ENCODE measurements at places on chromosomes 11 and 22.

GRCh38 chr11:132238331-132238866 lies 868.0 kb downstream of the NTM start:
- DNase-seq: no peak

DNA sequence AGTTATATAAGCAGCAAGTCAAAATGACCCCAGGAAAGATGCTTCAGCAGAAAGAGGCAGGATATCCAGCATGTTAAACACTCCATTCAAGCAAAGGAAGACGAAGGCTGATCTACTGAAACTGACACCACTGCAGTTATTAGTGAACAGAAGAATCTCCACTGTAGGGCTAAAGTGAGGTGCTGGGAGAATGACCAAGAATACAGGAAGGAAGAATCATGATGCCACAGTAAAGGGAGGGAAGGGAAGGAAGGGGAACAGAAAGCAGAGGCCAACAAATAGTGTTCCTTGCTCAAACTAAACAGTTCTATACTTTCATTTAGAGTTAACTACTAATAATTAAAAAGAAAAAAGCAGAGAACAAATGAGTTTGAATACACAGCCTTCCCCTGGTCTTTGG lies 92.5 kb downstream of the SIK3 start:
- no peak for DNase-seq

DNA sequence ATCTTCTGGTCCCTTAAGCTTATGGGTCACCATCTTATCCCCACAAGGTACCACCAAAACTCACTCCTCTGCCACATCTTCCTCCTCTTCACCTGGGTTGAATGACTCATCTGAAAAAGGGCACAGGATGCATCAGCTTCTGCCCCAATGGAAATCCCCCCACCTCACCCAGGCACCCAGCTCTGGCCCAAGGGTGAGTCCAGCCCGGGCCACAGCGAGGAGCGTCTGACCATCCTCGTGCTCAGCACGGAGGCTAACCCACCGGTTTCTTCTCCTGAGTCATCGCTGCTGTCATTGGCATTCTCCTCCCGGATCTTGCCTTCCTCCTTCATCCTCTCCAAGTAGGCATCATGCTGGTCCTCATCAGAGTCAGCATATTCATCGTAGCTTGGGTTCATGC lies 5.3 kb upstream of the TNKS1BP1 start:
- no peak for DNase-seq

DNA sequence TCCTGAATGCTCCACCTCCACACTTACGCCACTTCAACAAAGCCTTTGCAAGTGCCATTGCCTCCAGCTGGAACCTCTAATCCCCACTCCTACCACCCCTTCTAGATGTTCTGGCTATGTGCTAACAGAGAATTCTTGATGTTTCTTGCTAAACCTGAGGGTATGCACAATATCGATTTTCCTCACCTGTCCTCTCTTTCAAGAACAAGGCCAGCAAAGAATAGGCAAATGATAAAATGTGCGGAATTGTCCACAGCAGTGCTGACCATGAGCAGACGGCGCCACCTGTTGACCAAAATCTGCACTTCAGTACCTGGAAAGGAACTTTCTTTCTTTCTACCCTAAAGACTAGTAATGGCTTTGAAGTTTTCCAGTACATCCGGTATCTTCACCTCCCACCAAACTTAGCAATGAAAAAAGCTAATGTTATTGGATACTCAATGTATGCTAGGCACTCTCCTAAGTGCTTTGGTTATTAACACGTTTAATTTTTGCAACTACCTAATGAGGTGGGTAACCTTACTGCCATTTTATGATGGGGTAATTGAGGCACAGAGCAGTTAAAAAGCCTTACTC lies 3.4 kb downstream of the TIMM10 start:
- DNase-seq: peak; percentile 76

GRCh38 chr11:32374261-32374711 lies 61.1 kb downstream of the WT1 start:
- DNase-seq: no peak

DNA sequence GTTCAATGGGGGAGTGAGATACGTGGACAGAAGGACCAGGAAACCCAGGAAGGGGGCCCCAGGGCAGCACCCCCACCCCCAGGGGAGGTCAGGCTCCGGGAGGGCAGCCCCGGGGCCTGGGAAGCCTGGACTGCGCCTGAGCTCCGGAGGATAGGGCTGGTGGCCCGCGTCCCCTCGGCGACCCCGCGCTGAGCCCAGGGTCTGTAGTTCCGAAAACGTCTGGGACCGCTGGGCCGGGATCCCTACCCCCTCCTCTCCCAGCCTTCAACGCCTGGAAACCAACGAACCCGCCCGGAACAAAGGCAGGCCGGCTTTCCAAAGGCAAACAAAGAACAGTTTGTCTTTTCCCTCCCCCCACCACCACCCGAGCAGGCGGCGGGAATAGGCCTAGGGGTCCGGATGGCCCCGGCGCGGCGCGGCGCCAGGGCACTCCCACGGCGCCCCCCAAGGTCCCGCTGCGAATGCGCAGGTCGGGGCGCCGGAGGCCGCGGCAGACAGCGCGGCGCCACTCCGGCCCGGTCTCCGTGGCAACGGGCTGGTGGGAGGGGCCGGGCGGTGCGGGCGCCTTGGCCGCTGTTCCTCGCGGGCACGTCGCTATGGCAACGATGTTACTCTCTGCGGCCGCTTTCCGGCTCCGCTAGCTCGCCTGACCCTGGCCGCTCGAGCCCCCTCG lies 58.5 kb downstream of the IGLL1 start:
- DNase-seq: peak; percentile 94

DNA sequence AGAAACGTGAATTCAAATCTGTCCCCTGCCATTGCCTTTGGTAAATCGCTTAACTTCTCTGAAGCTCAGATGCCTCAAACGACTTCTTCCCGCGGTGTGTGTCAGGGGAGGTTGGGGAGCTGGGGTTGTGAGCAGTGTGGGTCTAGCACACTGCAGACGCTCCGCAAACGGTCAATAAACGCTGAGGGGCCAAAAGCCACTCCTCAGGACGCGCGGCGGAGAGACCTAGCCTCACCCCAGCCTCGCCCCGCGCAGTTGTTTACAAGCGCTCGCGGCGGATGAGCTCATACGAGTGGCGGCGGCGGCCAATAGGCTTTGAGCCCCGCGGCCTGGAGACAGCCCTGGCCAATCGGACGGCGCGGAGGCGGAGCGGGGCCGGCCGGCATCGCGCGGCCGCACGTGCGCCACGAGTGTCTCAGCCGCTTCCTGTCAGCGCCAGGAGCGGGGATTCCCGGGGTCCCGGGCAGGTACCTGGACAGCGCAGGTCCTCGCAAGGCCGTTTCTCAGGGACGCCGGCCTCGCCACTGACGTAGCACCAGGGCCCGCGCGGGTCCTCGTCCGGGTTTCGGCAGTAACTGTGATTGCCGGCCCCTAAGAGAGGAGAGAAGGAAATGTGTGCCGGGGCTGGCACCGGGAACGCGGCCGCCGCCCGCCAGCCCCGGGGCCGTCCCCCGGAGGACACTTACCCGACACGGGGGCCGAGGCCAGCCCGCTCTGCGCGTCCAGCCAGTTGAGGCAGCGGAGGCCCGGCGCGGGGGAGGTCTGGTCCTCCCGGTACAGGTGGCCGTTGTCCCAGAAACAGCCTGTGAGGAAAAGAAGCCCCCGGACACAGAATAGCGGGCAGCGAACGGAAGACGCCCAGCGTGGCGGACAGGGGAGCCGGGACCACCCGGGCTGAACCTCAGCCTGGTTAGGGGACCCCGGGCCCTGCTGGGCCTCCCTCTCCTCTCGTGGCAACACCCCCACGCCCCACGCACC lies 1.5 kb downstream of the PIK3IP1 start:
- peak; percentile 96 for DNase-seq

- DNase-seq: peak; percentile 17
Measured at GRCh38 chr22:44584256-44584902, 86.3 kb upstream of the RTL6 start.

GRCh38 chr22:26114826-26115225 lies 54.4 kb upstream of the SEZ6L start:
- DNase-seq: no peak

GRCh38 chr11:64881476-64881875 lies 3.1 kb upstream of the EHD1 start:
- no peak for DNase-seq

- DNase-seq: no peak
Measured at GRCh38 chr22:25818541-25818940, 76.6 kb downstream of the MYO18B start.

DNA sequence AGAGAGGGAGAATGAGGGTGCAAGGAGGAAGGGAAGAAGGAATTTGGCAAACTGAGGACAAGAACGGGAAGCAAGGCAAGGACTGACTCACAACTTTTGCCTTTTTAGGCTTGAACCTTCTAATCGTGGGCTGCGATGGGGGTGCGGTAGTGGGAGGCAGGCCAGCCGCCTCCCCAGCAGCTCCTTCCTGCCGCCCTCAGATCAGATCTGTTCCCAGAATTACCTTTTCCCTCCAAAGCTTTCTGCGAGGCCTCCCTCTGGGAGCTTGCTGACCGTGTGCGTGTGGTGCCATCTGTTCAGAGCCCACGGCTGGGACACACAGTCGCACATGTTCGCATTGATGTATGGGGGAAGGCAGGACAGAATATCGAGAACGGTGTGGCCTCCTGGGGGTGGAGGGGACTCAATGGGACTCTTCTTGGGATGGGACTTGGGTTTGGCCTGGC lies 86.9 kb upstream of the PARVA start:
- DNase-seq: no peak

- DNase-seq: no peak
Measured at GRCh38 chr11:77003963-77004362, 30.2 kb upstream of the B3GNT6 start.

GRCh38 chr11:84289381-84289906 lies 1003.3 kb upstream of the CCDC90B start:
- DNase-seq: no peak

DNA sequence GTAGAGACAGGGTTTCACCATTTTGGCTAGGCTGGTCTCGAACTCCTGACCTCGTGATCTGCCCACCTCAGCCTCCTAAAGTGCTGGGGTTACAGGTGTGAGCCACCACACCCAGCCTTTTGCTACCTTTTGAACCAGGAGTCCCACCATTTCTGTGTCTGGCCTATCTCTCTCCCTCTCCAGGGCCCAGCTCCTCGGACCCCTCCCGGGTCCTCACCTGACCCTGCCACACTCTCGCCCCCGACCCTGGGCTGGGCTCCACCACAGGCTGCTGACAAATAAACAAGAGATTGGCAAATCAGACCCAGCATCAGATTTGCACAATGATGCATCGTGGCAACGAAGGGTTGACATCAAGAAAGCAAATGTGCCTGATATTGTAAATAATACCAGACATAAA lies 8.8 kb downstream of the KRTAP5-5 start:
- no peak for DNase-seq

GRCh38 chr11:116644201-116644940 lies 128.4 kb downstream of the BUD13 start:
- no peak for DNase-seq

DNA sequence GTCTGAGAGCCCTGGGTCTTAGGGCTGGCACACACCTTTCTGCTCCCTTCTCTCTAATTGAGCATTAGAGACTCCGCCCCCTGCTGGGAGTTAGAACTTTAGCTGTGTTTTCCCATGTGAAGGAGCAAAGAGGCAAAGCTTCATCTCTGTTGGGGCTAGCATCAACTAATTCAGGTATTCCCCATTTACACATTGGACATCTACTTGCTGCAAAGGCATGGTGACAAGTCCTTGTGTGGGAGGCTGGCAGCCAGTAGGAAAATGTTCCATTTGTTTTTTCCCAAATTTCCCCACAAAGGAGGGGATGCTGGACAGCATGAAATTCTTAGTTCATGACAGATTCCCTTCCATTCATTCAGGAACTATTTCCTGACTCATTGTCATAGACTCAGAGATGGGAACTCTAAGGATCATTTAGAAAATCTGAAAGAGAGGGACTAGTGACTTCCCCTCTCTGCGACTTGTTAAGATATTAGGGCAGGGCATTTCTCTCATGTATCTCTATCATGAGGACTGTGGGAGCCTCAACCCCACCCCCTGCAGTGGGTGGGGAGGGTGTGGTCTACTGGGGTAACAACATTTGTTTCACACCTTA lies 3.6 kb downstream of the CD44 start:
- no peak for DNase-seq

DNA sequence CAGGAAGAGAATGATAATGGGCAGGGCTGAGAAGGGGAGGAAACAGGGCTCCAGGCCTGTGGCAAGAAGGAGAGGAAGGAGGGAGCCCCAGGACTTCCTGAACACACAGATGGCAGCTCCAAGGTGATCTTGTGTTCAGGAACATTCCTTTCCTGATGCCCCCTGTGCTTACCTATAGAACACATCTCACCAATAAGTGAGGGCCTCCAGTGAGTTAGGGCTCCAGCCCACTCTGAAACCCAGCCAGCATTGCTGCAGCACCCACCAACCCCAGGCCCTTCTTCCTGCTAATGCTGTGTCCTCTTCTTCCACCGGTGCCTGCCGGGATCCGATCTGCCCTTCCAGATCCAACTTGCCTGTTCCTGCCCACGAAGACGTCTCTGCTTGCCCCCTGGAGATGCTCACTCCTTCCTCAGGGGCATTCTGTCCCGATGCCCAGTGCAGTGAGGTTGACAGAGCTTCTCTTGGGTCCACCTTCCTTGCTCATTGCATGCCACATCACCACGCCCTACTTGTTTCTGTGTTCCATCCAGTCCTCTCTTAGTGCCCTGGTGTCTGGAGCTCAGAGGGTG lies 17.4 kb downstream of the ANKK1 start:
- no peak for DNase-seq

- no peak for DNase-seq
Measured at GRCh38 chr11:96257972-96258934, 84.7 kb downstream of the MAML2 start.

DNA sequence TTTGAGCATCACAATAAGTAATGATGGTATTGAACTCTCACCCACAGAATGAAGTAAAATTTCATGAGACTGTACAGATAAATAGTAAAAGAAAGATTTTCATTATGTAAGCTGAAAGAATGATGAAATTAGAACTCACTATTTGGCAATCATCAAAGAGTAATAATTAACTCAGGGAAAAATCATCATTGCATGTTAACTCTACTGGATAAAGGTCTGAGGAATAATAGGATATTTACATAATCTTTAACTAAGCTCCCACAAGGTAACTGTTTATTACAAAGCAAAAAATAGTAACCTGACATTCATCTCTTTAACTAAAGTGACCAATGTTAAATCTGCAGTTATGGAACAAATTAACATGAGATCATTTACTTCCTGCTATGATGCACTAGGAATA lies 739.9 kb downstream of the FAM181B start:
- DNase-seq: no peak

GRCh38 chr11:76380159-76380976 lies 564 bp downstream of the THAP12 start:
- DNase-seq: no peak

- DNase-seq: no peak
Measured at GRCh38 chr22:25130462-25130861, 69.2 kb upstream of the CRYBB3 start.

GRCh38 chr22:19891317-19892256 lies 36.9 kb upstream of the GNB1L start:
- DNase-seq: no peak

DNA sequence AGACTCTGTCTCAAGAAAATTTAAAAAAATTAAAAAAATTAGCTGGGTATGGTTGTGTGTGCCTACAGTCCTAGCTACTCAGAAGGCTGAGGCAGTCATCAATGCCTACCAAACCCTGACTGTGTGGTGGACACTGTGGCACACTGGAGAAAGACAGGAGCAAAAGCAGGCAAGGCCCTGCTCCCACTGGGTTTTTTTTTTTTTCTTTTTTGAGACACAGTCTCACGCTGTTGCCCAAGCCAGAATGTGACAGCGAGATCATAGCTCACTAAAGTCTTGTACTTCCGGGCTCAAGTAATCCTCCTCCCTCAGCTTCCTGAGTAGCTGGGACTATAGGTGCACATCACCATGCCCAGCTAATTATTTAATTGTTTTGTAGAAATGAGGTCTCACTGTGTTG lies 4.6 kb downstream of the NEFH start:
- no peak for DNase-seq

- DNase-seq: no peak
Measured at GRCh38 chr11:3840004-3840869, 522 bp downstream of the RHOG start.

Measured in breast epithelium (tissue), 4 donors.